ENCODE measurements at places on chromosomes 1 and 21.

DNA sequence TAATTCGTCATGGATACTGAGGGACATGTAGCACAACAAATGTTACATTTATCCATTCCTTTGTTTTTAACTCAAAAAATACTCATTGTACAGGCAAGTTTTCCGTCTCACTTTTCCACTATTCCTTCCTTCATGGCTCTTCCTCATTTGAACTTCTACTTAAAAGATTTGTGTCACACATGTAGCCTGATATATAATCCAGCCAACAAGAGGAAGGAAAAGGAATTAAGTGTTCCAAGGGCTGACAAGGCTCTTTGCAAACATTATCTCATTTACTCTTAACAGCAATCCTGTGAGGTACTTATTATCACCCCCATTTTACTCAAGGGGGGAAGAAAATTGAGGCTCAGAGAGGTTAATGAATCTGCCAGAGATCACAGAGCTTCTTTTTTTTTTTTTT is 22.9 kb downstream of the CD244 start:
- no peak for DNase-seq

GRCh38 chr1:169571450-169571849 is 14.8 kb downstream of the F5 start:
- no peak for DNase-seq

DNA sequence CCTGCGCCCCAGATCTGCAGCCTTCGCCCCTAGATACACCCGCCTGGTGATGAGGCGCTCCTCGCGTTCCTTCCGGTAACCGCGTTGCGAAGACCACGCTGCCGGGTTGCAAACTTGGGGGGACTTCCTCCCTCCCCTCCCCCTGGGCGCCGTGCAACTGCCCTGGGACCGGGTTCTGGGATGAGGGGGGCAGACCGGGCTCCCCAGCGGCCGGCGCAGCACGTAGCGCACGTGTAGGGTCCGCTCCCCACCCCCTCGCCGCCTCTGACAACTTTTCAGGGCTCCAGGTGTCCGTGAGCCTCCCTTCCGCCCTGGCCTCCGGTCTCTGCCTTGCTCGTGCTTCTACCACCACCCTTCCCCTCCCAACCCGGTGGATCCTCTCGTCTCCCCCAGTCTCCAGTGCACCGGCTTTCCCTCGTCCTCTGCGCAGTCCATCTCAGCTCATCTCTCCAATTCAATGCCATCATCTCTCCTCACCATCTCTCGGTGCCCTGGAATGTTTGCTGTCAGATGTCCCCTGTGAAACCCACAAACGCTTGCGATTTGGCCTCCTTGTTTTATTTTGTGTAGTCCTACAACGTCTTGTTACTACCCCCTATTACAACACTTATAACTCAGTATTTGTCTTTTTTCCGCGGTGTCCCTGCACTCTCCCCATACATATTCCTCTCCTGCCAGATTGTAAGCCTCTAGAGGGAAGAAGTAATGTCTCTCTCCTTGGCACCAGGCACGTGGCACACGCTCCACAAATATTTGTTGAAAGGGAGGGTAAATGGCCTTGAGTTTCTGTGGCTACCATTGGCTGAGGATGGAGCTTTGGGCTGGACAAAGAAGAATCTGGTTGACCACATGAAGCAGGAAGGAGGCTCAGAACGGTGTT is 782 bp downstream of the PCAT6 start:
- no peak for DNase-seq

GRCh38 chr1:186511761-186512637 is 51.1 kb upstream of the PDC start:
- no peak for DNase-seq

DNA sequence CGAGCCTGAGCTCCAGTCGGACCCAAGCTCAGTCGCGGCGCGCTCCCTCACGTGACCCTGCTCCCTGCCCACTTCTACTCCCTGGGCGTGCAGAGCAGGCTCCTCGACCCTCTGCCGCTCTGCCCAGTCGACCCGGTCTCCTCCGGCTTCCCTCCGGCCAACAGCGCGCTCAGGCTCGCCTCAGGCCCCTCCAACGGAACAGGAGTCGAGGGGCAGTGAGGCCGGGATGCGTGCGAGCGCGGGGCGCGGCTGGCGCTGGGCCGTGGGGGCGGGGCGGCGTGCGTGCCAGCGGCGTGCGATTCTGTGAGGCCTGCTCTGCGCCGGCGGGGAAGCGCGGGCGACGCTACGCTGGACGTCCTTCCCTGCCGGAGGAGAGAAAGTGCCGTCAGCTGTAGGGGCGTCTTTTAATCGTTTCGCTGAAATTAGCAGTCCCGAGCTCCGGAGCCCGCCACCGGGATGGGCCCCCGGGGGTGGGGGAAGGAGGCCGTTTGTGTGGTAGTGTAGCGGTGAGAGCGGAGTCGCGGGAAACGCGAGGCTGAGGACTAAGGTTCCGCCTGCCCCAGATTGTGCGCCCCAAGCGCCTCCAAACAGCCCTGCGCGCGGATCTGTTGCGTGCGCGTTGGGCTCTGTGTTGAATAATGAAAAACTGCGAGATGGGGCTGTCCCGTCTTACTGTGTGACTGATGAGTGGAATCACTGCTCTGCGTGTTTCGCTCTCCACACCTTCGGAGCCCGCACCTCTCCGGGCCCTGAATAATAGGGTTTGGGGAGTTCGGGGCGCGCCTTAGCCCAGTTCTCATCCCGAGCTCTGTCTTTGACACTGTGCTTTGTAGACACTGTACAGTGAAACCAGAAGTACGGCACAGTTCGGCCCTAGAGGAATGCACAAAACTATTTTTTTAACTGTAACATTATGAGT is at the start of gene ACBD6:
ACBD6 (minus strand) TSS at position 217 of the 919 bp plus-strand sequence. CDS start 311 bp downstream, outside the sequence.
- DNase-seq, result peak; percentile 85

- no peak for DNase-seq
Measured at GRCh38 chr1:25991937-25992688, 5.8 kb downstream of the PAFAH2 start.
